ENCODE measurements at places on chromosomes 12 and 14.
A peak's percentile ranks its signal among the peaks of the same experiment; 100 is the strongest.

GRCh38 chr12:75097003-75097402 lies 112.6 kb downstream of the KCNC2 start:
- DNase-seq, result no peak

- no peak for DNase-seq
These were observed 678.4 kb downstream of the MED13L start for GRCh38 chr12:115598871-115599811.

DNA sequence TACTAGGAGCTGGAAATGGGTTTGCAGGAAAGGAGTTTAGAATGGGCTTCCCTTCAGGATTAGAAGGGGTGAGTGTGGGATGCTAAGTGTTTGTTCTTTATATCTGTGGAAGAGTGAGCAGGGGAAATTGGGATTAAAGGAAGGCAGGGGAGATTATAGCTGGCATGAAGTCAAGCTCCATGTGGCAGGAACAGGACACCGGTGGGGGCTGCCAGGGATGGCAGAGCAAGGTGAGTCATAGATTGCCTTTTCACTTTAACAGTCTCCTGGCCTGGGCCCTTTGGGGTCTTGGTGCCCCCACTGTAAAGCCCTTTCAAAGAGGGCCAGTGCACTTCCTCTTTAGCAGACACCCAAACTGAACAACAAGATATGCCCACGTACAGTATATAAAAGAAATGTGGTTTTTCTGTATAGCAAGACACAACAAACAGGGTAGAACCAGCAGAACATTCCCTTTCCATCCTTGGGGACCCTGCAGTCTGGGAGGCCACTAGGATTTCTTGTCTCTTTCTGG lies 23.1 kb upstream of the FBXO21 start:
- no peak for DNase-seq

- no peak for DNase-seq
These were observed 285.5 kb downstream of the GLT1D1 start for GRCh38 chr12:129138776-129139175.

GRCh38 chr14:44383636-44384035 lies 123.4 kb downstream of the FSCB start:
- DNase-seq, result no peak

DNA sequence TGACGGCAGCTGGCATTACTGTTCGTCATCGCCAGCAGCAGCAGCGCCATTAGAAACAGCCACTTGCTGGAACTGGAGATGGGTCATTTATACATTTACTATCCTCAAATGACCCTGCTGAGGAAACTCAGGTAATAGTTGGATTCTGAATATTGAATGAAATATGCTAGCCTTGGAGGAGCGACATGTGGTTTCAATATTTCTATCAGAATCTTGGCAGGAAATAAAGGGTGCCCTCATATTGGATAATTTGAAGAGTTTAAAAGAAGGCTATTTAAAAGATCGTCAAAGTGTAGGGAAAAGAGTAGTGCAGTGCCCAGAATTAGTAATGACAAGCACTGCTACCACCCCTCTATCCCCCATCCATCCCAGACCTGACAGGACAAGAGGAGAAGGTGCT lies 109.6 kb upstream of the CPM start:
- DNase-seq, result no peak

DNA sequence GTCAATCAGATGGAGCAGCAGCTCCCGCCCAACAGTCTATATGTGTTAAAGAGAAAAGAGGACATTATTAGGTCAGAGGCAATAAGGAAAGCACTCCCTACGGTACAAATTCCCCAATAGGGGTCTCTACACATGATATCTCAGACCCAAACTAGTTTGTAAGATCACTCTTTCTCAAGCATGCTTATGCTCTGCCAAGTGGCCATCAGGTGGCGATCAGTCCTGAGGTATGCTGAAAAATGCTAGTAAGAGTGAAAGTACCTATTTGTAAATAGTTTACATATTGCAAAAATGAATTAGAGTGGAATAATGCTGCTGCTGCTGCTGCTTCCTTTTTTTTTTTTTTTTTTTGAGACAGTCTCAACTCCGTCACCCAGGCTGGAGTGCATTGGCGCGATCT lies 61.0 kb downstream of the CPM start:
- DNase-seq, result peak; percentile 18

GRCh38 chr12:77808534-77808933 lies 22.2 kb upstream of the NAV3 start:
- no peak for DNase-seq

DNA sequence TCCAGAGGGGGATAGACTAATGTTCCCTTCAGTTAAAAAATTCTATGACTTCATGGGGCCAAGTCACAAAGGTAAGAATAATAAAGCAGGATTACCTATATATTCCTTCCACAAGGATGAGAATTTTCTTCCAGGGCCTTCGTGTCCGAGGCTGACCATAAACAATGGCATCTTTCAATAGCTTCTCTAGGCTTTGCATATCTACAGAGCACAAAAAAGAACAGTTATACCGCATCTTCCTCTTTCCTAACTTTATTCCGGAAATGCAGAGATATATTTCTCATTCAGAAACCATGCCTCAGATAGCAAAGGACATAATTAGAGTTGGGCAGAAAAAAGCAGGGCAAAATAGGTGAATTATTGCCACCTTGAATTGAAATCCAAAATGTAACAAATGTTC lies 58.3 kb upstream of the ISM2 start:
- DNase-seq, result no peak

DNA sequence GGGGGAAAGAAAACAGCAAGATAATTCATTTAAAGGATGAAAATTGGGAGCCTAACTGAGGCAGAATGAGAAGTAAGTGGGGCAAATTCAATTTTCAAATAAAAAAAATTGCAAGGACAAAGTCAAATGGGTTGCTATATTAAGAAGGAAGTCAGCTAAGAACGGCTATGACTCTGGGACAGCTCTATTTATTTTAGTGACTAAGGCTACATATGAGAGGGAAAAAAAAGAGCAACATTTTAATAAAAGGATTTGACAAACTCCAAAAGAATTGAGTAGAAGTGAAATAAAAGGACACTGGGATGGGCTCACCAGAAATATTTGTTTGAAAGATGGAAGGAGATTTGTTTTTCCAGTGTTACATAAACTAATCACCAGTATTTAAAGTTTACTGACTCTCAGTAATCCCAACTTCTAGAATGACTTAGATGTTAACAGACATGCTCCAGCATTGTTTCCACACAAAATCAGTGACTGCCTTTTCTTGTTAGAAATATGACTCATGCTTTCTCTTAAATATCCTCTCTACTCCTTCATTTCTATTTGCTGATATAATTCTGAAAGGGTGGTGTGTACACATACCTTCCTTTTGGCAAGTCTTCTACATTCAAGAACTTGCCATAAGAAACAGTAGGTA lies 198.5 kb downstream of the SLC25A21 start:
- DNase-seq, result no peak

DNA sequence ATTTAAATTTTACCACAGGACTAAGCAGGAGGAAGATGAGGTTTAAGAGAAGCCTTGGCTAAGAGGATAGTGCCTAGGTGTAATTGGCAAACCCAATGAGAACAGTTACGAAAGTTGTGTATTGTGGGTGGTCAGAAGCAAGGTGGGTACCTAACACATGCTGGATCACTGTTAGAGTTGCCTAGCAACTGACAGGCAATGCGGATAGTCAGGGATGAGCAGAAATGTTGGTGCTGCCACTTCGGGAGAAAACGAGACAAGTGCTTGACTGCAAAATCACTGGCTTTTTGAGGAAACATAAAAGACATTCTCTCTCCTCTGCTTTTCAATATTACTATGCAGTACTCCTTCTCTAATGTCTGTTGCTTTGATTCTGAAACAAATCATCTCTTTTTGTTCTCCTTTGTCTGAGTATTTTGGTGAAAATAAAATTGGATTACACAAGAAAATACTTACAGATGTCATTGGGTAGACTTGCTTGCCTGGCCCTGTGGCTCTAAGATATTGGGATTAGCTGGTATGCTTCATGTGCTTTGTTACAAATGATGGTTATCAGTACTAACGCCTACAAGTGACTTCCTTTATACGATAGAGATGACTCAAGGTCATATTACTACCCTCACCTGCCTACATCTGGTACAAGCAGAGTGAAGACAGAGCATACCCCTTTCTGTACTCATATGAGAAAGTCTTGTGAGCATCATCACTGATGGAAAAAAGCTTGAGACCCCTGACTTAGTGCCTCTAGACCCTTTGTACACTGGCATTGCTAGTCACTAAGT lies 48.0 kb downstream of the TDP1 start:
- no peak for DNase-seq

- no peak for DNase-seq
These were observed 55.0 kb downstream of the ANAPC7 start for GRCh38 chr12:110348431-110349059.

- no peak for DNase-seq
These were observed 15.8 kb downstream of the CD9 start for GRCh38 chr12:6215932-6216494.

DNA sequence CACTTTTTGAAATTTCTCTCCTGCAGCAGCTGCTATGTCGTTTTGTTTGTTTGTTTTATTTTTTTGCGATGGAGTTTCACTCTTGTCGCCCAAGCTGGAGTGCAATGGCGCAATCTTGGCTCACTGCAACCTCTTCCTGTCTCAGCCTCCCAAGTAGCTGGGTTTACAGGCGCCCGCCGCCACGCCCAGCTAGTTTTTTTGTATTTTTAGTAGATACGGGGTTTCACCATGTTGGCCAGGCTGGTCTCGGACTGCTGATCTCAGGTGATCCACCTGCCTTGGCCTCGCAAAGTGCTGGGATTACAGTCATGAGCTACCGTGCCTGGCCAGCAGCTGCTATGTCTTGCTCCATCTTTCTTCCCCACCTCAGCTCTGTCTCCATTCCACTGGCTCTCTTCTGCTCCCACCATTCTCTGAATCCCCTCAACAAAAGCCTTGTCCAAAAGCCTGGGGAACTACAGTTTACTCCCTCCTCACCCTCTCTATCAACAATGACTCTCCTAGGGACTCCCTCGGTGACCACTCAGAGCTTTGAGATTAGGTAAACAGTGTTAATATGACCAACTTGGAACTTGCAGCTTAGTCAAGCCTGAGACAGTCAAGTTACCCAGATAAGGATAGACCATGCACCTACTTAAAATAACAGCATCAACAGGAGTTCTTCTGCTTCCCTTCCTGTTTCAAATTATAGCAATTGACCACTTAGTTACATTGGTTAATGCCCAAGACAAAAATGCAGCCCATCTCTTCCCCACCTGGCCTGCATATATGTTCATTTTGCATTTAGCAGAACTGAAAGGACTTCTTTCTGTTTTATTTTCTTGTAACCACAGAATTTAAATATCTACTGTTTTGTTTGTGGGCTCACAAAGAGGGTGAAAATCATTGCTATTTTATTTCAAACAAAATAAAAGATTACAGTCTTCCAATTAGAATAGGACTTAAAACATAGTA lies 189.0 kb upstream of the AMIGO2 start:
- peak; percentile 23 for DNase-seq

Measured in erythroblast (primary cell).